ENCODE measurements at places on chromosomes 1 and 21. TPM values are rescaled to one million over a fixed set of nuclear protein-coding genes. Genes with fewer than 3 reads are reported as not detected.

PPT1 gene
- total RNA-seq: 126 TPM

TINAGL1 gene
- 103 TPM for total RNA-seq

INKA2 gene
- 6.6 TPM for total RNA-seq

C1orf216 gene
- 12.9 TPM for total RNA-seq

FAM131C gene
- total RNA-seq: not detected

- no peak for DNase-seq
Measured at GRCh38 chr1:214068979-214069378, 81.2 kb downstream of the PROX1 start.

DNA sequence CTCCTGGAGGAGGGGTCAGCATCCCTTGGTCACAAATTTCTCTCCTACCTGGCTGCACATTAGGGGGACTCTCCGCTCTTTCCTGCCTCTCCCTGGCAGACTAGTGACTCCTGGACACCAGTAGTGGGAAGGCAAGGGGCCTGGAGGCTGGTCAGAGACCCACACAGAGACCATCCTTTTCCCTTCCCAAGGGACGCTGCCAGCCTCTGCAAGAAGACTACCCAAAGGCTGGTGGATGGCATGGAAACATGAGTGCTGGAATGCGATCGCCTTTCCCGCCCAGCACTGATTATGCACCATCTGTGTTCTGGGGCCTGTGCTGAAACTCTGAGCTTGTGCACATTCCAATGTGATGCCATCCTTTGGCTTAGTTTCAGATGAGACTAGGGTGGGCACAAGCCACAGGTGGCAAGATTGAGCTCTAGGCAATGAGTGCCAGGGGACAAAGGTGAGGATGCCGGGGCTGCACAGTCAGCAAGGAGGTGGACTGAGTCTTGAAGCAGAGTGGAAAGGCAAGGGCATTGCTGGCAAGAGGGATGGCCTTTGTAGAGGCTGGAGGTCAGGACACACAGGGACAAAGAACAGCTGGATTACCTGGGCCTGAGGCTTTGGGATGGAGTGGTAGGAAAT is 12.6 kb upstream of the EPS8L3 start:
- DNase-seq: no peak

DNA sequence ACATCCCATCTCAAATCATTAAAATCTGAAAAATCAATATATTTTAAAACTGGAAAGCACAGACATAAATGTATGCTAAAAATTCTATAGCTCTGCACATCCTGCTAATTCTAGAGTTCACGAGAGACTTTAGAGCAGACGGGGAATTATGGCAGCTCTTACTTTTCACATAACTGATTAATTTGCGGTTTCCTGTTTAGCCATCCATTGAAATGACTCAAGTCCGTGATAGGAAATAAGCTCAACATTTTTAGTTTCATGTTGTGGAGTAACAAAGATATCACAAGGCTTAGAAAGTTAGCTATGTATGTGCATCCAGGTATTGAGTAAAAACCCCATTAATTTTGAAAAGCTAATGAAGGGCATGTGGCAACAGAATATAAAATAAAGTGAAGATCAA is 123.2 kb downstream of the SMYD2 start:
- DNase-seq: no peak

GRCh38 chr1:30420519-30421050 is 302.8 kb downstream of the MATN1 start:
- peak; percentile 2 for DNase-seq

GRCh38 chr1:183905508-183906113 is 100.7 kb downstream of the RGL1 start:
- no peak for DNase-seq

GRCh38 chr1:226692823-226693222 is 46.3 kb downstream of the ITPKB start:
- DNase-seq: no peak

- DNase-seq: no peak
Measured at GRCh38 chr1:75529488-75529887, 81.4 kb downstream of the SLC44A5 start.

- peak; percentile 72 for DNase-seq
Measured at GRCh38 chr1:15949453-15950245, 26.3 kb downstream of the ZBTB17 start.
